ENCODE measurements at places on chromosomes 1 and 21.

DNA sequence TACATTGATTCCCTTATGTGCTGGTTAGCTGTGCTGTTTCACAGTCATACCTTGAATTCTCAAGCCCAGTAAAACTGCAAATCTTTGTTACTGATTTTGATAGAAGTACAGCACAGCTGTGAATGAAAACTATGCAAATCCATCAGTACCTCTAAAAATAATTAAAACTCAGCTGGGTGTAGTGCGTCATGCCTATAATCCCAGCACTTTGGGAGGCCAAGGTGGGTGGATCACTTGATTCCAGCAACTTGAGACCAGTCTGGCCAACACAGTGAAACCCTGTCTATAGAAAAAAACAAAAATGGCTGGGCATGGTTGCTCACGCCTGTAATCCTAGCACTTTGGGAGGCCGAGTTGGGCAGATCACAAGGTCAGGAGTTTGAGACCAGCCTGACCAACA lies 61.2 kb downstream of the NUP210L start:
- DNase-seq, result no peak

DNA sequence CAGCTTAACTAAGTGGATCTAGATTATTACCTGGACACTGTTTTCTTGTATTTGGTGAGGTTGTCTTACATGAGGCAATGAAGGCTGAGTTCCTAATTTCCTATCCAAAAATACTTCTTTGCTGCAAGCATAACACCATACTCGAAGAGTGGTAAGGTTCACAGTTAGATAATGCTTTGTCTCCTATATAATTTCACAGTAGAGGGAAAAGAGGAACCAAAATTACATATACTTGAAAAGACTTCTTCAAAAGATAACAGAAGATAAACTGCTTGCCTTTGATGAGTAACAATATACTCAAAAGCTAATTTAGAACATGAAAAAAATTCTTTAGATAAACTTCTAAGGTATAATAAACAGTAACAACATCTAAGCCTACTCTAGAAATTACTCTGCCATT lies 20.4 kb downstream of the USP33 start:
- no peak for DNase-seq

- no peak for DNase-seq
Measured at GRCh38 chr1:17198476-17199258, 6.3 kb upstream of the PADI1 start.

DNA sequence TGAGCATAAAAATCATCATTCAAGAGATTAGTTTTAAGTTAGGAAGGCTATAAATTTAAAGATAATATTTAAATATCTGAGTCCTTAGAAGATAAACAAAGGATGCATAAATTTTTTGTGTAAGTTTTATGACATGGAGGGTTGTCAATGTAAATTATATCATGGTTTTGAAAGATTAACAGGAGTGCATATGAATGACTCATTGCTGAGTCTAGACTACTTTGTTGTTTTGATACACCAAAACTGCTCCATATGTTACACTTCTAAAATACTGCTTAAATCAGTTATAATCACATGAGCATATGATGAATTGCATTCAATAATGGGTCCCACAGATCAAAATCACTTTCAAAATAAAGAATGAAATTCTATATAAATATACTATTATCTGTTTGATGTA lies 312.5 kb downstream of the KCNT2 start:
- no peak for DNase-seq

GRCh38 chr21:20419772-20420171 lies 578.4 kb upstream of the NCAM2 start:
- DNase-seq, result no peak

DNA sequence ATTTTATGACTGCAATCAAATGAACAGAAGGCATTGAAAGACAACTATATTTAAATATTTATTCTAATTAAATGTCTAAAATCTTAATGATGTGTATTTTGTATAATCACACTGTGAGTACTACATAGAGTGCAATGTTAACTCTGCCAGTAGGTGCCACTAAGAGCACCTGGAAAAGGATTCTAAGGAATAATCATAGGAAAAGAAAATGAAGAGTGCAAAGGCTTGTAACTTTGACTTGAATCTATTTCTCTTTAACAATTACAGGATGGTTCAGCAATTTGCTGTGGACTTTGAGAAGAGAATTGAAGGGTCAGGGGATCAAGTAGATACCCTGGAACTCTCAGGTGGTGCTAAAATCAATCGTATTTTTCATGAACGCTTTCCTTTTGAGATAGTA lies 200.4 kb downstream of the DNM3 start:
- DNase-seq, result no peak

DNA sequence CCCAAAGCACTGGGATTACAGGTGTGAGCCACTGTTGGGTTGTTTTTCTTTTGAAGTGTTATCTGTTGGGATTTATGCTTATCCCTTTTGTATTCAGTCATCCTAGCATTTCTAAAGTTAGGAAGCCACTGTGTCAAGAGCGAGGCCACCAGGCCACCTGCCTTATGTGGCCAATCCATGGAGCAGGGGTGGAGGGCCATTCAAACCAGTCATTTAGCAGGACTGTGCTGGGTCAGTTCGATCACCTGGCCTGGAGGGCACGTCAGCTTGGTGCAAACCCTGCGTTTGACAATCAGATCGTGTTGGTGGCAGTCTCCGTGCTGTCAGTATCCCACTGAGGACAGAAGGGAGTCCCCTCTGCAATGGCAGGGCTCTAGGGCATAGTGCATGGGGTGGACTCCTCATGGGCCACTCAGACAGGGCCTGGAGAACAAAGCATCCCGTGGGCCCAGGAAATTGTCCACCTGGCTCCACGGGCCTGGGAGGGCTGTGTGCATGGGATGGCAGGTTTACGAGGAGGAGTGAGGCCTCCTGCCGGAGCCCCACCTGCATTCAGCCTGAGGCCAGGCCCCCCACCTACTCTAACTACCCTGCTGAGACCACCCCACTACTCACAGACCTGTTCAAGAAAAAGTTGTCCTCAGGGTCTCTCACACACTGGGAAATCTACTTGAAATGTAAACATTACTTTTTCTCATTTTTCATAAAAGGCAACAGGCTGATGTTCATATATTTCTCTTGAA lies 242.3 kb downstream of the SDCCAG8 start:
- DNase-seq, result no peak

GRCh38 chr1:59384443-59384842 lies 87.5 kb downstream of the FGGY start:
- DNase-seq, result no peak

- no peak for DNase-seq
Measured at GRCh38 chr1:58779059-58779754, 4.6 kb downstream of the JUN start.

DNA sequence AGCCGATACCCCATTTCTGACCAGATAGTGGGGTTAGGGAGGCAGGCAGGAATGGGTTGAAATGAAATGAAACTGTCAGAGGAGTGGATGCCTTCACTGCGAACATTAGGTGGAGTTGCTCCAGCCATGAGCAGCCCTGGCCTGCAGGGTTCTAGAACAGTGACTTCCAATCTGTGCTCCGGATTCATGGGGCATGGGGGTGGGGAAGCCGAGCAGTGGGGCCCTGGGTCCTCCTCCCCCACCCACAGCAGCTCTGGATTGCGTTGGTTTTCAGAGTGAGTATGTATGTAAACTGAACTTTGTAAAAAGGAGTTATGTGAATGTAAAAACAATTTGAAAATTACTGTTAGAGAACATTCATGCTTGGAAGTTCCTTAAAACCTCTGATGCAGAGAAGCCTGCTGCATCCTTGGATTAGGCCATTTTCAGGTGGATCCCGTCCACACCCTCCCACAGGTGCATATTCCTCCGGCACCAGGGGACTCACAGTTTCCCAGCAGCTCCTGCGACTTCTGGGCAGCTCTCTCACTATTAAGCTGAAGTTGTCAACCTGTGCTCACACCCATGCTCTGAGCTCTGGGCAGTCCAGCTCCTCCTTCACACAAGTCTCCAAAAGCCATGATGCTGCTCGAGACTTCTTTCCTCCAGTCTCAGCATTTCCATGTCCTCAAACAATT lies 54.4 kb upstream of the EDN2 start:
- DNase-seq, result no peak

DNA sequence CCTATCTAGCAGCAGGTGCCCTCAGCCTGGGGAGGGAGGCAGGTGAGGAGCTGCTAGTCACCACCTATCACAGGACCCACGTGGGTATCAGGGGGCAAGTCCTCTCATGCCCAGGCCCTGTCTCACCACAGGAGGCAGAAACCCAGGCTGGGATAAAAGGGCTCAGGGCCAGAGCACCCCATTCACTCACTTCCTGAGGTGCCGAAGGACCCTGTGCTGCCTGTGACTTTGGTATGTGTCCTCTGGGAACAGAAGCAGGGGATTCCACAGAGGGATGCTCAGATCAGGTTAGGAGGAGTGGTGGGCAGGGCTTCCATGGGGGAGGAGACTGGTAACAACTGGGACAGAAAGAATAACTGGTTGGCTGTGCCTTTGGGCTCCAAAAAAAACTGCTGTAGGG lies at the start of gene LCE1E:
LCE1E (plus strand) TSS at position 181 of the 400 bp plus-strand sequence. CDS start 1,043 bp downstream, outside the sequence.
- DNase-seq, result no peak

DNA sequence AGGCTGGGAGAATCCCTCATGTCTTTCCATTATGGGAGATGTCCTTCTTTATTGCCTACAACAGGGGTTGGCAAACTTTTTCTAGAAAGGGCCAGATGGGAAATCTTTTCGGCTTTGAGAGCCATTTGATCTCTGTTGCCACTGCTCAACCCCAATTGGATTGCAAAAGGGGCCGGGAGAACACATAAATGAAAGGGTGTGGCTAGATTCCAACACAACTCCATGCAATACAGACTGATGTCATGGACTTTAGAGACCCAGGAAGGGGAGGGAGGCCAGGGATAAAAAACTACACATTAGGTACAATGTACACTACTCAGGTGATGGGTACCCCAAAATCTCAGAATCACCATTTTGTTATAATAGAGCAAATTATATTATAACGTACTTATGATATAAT lies 97.6 kb upstream of the SIM2 start:
- no peak for DNase-seq

DNA sequence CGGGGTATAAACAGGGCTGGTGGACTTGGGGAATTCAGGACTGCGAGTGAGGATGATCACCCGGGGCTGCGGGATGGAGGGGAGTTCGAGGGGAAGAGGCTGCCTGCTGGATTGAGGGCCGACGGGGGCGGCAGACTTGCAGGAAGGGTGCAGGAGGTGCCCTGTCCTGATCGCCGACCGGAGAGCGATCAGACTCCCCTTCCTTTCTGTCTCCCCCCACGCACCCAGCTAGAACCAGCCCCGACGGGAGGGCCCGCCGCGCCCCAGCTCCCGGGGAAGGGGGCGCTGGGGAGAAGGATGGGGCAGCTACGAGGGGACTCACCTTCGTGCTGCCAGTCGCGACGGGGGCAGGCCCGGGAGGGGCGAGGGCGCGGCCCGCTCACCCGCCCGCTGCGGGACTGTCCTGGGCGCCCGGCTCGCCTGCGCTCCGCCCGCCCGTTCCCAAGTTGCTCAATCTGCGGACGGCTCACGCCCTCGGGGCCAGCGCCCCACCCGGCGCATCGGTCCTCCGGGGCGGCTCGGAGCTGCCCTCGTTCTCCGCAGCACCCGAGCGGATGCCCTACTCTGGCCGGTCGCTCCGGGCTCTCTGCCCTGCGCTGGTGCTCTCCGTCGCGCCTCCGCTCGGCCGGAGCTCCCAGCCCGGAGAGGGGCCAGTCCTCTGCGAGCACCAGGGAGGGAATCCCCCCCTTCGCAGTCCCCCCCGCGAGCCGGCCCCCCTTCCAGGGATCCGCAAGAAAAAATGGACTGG lies at the start of gene RSPO1:
RSPO1 (minus strand) TSS at position 649 of the 748 bp plus-strand sequence. CDS start 5,231 bp downstream, outside the sequence.
- DNase-seq, result no peak

DNA sequence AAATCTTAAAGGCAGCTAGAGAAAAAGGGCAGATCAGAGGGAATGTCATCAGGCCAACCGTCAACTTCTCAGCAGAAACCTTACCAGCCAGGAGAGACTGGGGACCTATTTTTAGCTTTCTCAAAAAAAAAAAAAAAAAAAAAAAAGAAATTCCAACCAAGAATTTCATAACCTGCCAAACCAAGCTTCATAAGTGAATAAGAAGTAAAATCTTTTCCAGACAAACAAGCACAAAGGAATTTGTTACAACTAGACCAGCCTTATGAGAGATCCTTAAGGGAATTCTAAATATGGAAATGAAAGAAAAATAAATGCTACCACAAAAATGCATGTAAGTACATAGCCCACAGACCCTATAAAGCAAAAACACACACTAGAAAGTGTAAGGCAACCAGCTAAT lies 267.7 kb downstream of the AKT3 start:
- no peak for DNase-seq

DNA sequence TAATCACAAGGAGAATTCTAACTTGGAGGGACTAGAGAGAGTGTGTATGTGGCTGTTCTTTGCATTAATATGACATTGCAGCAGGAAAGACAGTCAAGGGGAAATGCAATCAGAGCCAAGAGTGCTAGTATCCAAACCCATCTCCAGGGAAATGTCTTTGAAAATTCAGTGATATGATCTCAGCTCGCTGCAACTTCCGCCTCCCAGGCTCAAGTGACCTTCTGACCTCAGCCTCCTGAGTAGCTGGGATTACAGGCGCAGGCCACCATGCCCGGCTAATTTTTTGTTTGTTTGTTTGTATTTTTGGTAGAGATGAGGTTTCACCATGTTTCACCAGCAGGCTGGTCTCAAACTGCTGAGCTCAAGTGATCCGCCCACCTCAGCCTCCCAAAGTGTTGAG lies 16.3 kb downstream of the VASH2 start:
- DNase-seq, result no peak

DNA sequence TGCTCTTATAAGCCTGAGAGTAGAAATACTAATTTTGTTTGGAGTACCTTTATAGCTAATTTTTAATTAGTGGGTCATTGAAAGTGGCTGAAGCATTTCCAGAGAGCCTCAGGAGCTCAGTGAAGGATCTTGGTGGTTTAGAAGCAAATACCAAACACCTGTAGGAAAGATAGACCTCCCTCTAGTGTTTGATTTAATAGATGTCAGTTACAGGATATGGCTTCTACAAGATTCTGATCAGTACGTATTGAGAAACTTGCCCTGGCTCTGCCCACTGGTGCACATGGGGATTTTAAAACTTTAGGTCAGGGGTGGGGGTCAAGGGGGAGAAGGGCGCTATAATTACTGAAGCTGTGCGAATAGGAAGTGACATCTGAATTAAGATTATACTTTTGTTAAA lies 122.2 kb downstream of the POU2F1 start:
- DNase-seq, result no peak

GRCh38 chr1:36851595-36851994 lies 182.7 kb downstream of the GRIK3 start:
- DNase-seq, result no peak

DNA sequence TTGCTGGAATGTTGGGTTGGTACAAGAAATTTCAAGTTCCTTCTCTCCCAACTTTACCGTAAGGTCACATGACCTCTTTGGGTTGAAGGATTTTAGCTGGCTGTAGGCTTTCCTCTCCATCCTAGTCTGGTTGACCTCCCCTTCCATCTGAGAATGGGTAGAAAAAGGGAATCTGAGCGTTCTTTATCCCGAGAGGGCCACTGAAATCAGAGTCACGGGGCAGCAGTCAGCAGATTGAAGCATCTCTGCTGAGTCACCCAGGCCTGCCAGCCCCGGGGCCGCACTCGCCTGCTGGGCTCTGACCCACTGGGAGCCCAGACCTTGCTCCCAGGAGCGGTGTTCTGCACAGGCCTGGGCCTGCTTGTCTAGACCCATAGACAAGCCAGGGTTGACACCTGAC lies 31.0 kb downstream of the TMCC2 start:
- no peak for DNase-seq
